ENCODE measurements at places on chromosomes 1 and 21.
A peak's percentile ranks its signal among the peaks of the same experiment; 100 is the strongest.

- no peak for DNase-seq
These were observed 54.6 kb downstream of the TOMM20 start for GRCh38 chr1:235073968-235074522.

GRCh38 chr1:82390627-82391026 lies 589.9 kb downstream of the ADGRL2 start:
- DNase-seq: no peak

DNA sequence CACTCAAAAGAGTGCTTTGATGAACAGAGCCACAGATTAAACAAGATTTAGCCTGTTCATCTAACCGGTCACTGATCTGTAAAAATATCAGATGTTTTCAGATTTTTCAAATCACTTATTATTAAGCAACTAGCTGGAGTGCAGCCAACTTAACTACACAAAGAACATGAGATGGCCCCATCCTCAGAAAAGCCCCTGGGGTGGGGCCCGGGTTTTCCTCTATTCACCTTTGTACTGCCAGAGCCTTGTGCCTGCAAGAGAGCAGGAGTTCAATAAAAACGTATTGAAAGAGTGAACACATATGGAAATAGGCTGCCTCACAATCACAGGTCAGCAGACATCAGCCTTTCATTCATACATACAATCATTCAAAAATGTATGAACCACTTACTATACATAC lies 516.1 kb downstream of the OMA1 start:
- DNase-seq: no peak

GRCh38 chr1:220877377-220878095 lies 1.7 kb upstream of the HLX start:
- no peak for DNase-seq

- no peak for DNase-seq
These were observed 162.0 kb downstream of the NTPCR start for GRCh38 chr1:233112186-233113008.

- DNase-seq: no peak
These were observed 714.9 kb upstream of the CXADR start for GRCh38 chr21:16797966-16798365.

- peak; percentile 4 for DNase-seq
These were observed 58.8 kb upstream of the TBX15 start for GRCh38 chr1:119046785-119047438.

GRCh38 chr1:53580009-53580400 lies 120.8 kb downstream of the DMRTB1 start:
- no peak for DNase-seq

DNA sequence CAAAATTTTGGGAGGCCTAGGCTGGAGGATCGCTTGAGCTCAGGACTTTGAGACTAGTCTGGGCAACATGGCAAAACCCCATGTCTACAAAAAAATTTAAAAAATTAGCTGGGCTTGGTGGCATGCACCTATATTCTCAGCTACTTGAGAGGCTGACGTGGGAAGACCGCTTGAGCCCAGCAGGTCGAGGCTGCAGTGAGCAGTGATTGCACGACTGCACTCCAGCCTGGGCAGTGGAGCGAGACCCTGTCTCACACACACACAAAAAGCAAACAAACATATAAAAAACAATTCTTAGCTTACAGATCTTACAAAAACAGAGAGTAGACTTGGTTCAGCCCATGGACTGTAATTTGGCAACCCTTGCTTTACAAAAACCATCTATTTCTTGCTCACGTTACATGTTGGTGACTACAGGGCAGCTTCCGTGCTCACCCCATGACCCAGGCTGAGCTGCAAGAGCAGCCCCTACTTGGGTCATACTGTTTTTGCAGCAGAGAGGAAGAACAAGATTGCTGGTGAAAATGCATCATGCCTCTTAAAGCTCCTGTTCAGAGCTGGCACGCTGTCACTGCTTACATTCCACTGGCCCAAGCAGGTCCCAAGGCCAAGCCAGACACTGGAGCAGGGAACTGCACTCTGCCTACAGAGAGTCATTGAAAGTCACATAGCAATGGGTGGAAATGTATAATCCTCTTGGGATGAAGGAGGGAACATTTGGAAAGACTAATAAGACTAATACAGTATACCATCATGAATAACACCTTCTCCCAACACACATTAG lies 13.4 kb upstream of the ZBTB8A start:
- no peak for DNase-seq
